ENCODE measurements at places on chromosomes 4 and X.

DNA sequence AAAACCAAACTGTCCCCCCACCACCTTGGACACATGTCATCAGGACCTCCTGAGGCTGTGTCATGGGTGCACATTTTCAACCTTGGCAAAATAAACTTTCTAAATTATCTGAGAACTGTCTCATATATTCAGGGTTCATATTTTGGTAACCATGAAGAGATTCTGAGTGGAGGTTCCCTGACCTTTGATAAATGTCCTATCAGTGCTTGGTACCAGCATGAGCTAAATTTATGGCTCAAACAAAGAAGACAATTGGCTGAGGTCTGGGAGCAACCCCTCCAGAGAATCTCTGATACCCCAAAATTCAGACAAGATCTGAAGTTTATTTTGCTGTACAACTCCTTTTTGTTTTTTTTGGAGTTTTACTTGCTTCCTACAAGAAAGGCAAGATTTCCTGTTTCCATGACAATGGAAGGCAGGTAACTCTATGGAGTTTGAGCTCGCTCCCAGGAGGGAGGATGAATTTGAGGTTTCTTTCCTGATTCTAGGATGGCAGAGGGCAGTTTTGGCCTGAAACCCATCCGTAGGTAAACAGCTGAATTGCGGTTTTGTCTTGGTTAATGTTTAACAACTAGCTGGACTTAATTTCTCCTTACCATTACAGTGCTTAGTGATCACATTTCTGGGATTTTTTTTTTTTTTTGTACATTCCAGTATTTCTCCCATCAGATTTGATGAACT lies 14.5 kb downstream of the UGT2B15 start:
- DNase-seq: no peak

- DNase-seq: no peak
Measured at GRCh38 chr4:123676890-123677229, 280.3 kb downstream of the SPRY1 start.

DNA sequence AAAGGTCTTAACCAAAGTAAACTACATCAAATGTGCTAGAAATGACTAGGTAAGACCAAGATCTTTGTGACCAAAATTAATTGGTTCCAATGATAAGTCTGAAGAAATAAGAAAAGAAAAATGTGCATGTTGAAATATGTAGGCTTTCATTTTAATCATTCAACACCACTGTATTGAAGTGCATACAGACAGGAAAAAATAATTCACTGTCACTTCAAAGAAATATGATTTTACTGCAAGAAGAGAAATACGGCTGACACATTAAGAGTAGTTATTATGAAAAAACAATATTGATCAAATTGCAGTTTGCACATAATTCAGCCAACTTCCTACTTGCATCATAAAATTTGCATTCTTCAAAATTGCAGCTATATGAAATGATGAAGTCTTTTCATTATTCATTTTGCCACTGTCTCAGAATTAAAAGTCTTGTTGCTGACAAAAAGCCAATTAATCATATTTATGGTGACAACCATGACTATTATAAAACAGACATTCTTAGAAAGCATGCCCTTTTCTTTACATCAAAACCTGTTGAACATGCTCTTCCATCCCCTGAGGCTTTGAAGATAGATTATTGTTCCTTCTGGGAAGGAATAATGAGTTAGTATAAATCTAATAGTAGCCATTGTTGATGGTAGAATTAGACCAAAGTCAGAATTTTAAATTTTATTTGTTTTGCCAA lies 405.9 kb upstream of the MAD2L1 start:
- DNase-seq: no peak

DNA sequence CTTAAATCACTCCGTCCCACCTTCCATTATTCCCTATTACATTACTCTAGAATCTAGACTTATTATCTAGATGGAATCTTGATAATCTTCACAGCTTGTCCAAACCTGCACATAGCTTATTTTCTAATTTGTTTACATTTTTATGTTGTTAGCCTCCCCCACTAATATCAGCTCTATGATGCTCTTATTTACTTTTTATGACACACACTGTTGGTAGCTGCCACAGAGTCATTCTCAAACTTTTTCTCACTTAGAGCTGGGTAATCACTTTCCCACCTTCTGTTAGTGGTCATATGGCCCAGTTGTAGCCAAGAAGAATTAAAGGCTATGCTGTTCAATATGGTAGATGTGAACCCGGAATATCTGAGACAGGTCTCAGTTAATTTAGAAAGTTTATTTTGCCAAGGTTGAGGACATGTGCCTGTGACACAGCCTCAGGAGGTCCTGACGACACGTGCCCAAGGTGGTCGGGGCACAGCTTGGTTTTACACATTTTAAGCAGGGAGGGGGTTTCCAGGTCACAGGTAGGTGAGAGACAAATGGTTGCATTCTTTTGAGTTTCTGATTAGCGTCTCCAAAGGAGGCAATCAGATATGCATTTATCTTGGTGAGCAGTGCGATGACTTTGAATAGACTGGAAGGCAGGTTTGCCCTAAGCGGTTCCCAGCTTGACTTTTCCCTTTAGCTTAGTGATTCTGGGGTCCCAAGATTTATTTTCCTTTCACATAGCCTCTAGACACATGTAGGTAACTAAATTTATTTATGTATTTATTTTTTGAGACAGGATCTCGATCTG lies 7.0 kb upstream of the ADGRA3 start:
- no peak for DNase-seq

- DNase-seq: no peak
Measured at GRCh38 chr4:40046311-40046980, 10.2 kb upstream of the N4BP2 start.

DNA sequence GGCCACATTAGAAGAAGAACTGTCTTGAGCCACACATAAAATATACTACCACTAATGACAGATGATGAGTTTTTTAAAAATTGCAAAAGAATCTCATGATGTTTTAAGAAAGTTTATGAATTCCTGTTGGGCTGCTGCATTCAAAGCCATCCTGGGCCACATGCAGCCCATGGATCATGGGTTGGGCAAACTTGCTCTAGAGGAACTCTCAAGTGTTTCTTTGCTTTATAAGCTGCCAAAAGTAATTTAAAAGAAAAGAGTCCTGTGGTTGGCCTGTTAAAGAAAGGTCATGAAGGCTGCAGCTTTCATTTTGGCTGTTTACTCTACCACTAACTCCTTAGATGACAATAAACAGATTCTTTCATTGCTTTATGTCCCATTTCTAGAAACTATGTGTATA lies 218.2 kb downstream of the SCFD2 start:
- DNase-seq: no peak

GRCh38 chr4:94298725-94299252 lies 43.8 kb downstream of the HPGDS start:
- no peak for DNase-seq

DNA sequence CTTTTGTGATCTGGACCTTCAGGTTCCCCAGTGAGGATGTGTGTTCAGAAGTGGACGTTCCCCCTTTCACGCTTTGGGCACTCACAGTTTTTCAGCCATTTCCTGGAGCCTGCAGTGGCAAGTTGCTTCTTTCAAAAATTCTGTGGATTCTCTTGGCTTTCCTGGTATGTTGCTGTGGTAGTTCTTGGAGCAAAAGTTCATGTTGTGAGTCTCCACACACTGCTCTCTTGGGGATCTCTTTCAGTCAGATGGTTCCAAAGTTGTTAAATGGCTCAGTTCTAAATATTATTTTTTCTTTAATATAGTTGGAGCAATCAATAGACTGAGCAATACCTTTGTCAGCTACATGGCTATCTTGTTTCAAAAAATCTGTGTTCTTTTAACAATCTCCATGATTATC lies 28.5 kb upstream of the BANK1 start:
- DNase-seq: no peak

DNA sequence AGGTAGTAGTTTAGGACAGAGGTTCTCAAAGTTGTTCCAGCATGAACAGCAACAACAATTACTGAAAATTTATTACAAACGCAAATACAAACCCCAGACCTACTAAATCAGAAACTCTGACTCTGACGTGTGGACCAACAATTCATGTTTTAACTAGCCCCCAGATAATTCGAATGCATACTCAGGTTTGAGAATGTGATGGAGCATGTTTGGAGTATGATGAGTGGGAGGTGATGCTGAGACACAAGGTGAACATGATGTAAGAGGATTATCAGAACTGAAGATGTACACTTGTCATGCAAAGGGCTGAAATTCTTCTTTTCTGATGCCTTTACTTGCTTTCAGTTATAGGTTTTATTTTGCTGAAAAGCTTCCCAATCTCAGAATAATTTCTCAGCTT lies 323.0 kb downstream of the INPP4B start:
- DNase-seq: no peak

DNA sequence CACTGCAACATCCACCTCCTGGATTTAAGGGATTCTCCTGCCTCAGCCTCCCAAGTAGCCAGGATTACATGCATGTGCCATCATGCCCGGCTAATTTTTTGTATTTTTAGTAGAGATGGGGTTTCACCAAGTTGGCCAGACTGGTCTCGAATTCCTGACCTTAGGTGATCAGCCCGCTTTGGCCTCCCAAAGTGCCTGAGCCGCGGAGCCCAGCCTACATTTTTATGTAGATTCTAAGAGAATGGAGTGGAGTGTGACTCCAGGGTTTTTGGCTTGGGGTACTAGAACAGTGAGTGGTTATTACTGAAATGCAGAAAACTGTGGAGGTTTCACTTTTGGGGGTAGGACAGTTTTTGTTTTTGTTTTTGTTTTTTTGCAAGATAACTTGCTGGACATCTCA lies 806.0 kb downstream of the ADGRL3 start:
- DNase-seq: no peak

- no peak for DNase-seq
Measured at GRCh38 chrX:26192204-26192603, at the start of gene MAGEB6. Gene MAGEB6, plus strand, starts transcription at chrX:26192440. Its CDS starts 1,407 bp downstream, at chrX:26193847.

DNA sequence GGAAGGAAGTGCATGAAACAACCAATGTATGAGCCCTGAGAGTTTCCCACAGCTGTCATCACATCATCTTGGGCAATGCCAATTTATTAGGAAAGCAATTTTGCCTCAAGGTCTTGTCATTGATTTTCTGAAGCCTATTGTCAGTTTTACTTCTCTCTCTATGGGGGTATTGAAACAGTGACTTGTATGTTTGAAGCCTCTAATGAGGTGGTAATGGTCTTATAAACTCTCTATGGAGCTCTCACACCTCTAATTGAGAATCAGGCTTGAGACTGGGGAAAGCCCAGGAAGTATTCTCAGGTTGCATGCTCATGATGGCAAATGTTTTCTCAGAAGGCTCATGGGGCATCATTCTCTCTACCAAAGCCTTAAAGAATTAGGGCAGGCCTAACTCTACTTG lies 308.2 kb upstream of the EMCN start:
- no peak for DNase-seq

- no peak for DNase-seq
Measured at GRCh38 chr4:72942565-72942964, 127.0 kb downstream of the COX18 start.

DNA sequence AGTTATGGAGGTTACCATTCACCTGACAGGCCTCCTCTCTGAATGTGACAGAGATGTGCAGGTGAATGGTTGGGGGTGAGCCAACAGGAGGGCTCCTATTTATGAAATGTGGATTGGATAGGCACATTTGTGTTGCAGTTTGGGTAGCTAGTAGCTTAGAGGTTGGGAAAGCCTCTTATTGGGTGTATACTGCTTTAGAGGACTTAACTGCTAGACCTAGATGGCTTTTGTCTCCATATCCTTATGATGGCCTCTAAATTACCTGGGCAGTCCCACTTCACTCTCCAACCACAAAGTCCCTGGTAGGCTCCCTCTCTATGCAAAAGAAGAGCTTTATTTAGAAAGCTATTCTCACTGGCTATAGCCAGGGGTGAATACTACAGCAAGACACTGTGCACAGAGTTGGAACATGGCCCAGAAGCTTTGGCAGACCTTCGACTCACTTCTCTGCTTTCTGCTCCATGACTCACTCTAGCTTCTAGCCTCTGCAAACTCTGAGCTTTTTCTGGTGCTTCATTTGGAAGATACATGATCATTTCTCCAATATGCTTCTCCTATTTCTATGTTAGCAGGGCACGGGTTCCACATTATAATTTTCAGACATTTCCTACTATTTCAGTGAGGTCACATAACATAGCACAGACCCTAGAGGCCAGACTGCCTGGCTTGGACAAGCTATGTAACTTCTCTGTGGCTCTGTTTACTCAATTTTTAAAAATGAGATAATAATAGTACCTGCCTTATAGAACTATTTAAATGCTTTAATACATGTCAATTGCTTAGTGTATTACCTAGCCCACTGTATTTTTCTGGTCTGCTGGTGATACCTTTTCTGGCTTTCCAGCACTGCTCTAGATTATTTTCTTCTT lies 6.0 kb upstream of the VGLL1 start:
- DNase-seq: peak; percentile 83

- DNase-seq: no peak
Measured at GRCh38 chrX:102835504-102836146, 101.4 kb upstream of the RAB40AL start.

DNA sequence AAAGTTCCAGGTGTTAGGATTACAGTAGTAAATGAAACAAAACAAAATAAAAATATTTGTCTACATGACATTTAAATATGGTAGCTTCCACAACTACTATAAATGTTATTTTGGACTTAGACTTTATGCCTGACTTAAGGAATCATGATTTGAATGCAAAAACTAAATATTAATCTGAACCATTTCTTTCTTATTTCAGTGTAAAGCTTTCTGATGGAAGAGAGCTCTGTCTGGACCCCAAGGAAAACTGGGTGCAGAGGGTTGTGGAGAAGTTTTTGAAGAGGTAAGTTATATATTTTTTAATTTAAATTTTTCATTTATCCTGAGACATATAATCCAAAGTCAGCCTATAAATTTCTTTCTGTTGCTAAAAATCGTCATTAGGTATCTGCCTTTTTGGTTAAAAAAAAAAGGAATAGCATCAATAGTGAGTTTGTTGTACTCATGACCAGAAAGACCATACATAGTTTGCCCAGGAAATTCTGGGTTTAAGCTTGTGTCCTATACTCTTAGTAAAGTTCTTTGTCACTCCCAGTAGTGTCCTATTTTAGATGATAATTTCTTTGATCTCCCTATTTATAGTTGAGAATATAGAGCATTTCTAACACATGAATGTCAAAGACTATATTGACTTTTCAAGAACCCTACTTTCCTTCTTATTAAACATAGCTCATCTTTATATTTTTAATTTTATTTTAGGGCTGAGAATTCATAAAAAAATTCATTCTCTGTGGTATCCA lies 1.6 kb downstream of the CXCL8 start:
- DNase-seq: no peak

GRCh38 chr4:80361329-80361900 lies 25.9 kb downstream of the CFAP299 start:
- no peak for DNase-seq

- no peak for DNase-seq
Measured at GRCh38 chr4:53545273-53545672, 46.0 kb downstream of the LNX1 start.

DNA sequence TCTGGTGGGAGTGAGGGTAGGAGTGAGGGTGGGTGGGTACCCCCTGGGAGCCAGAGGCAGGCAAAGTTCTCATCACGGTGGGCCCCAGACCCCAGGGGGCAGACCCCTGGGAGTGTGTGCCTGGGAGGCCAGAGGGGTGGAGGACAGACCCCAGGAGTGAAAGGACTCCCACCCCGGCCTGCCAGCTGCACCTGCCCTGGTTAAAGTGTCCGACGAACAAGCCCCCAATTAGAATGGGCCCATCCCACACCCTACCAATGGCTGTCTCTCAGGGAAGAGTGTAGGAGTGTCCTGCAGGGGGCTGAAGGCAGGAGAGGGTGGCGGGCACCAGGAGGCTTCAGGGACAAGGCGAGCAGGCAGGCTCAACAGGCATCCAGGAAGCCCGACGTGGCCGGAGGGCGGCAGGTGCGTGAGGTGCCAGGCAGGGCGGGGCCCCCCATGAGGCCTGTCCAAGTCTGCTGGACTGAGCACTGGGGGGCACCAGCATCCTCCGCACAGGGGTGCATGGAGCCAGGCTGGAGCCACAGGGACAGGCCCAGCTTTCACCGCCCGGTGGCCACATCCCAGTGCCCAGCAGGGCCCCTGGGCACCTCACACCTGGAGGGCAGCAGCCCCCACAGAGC lies 8.7 kb downstream of the PDE6B start:
- no peak for DNase-seq
